ENCODE measurements at places on chromosomes 12 and 14. TPM values are rescaled to one million over a fixed set of nuclear protein-coding genes. Genes with fewer than 3 reads are reported as not detected.
A peak's percentile ranks its signal among the peaks of the same experiment; 100 is the strongest.

Gene BBS10
- 12.8 TPM for total RNA-seq

Gene LGR5
- total RNA-seq = not detected

Gene KRT8
- total RNA-seq = 9.5 TPM

Gene TAS2R14
- total RNA-seq = 2.0 TPM

Gene TULP3
- total RNA-seq = 24.0 TPM

Gene LRP1-AS
- total RNA-seq = not detected

DNA sequence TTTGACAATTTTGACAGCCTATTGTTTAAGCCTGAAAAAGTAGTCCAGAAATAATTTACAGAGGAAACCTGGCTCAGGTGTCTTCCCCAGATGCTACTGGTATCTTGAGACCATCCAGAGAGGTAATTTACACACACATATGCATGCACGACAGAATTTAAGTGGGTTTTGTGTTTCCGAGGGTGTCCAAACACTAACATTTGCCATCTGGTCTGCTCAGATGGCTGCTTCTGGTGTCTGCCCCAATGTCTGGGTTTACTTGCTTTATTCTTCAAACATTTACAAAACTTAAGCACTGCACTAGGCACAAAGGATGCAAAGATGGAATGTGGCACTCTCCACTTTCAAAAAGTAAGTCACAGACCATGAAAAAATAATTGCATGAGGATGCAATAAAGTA, 226.6 kb upstream of the EGLN3 start:
- no peak for DNase-seq

DNA sequence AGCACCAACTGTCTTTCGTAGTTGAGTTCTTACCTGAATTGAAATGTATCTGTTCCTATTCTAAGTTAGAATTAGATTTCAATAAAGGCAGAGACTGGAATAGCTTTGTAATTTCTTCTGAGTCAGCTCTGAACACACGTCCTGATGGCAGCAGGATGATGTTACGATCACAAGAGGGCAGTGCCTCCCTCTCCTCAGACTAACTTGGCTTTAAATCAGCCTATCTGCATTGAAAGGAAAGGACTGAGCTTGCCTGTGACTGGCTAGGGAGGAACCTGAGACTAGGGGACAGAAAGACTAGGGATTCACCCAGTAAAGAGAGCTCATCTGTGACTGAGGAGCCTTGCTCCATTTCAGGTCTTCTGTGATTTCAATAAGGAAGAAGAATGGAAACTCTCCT, 323.7 kb upstream of the OR4E1 start:
- DNase-seq = peak; percentile 40

- no peak for DNase-seq
These were observed 53.0 kb downstream of the TBC1D30 start for GRCh38 chr12:64877363-64878004.

GRCh38 chr14:79670811-79671210, 540.5 kb downstream of the DIO2 start:
- no peak for DNase-seq

GRCh38 chr14:52551205-52551604, 1.1 kb downstream of the TXNDC16 start:
- no peak for DNase-seq

GRCh38 chr14:60196291-60196690, 31.1 kb upstream of the DHRS7 start:
- DNase-seq = no peak

DNA sequence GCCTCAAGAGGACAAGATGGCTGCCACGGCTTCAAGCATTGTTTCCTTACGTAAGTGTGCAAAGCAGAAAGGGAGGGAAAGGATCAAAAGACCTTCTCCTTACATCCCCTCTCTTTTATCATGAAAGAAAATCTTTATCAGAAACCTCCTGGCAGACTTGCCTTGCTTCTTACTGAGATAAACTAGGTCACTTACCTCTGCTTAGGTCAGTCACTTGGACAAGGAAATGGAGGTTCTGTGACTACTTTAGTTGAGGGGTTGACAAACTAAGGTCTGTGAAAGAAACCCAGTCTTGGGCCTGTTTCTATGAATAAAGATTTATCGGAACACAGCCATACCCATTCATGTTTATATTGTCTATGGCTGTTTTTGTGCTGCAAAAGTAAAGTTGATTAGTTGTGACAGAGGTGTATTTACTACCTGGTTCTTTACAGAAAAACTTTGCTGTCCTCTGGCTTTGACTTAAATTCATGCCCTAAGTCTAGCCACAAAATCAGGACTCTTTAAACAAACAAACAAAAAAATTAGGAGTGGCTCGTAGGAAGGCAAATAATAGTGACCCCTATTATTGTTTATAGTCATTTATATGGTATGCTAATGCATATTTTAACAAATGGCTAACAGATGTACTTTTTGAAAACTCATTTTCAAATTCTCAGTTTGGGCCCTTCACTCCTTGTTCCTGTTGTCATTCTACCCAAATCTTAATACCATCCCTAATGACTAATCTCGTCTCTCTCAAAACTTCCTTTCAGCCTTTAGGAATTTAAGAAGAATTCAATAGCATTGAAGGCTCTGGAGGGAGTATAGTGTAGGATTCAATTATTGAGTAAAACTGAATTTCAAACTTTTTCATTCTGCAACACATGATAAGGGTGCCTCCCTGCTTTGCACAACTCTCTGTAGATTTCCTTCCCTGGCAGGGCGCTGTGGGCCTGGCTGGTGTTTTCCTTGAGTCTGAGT, 42.0 kb upstream of the ATP2B1 start:
- DNase-seq = no peak

- DNase-seq = peak; percentile 48
These were observed 47.4 kb downstream of the SUSD6 start for GRCh38 chr14:69658664-69659261.

- no peak for DNase-seq
These were observed 163.6 kb upstream of the BMP4 start for GRCh38 chr14:54120260-54120659.
